ENCODE measurements at places on chromosomes 11 and 22.

DNA sequence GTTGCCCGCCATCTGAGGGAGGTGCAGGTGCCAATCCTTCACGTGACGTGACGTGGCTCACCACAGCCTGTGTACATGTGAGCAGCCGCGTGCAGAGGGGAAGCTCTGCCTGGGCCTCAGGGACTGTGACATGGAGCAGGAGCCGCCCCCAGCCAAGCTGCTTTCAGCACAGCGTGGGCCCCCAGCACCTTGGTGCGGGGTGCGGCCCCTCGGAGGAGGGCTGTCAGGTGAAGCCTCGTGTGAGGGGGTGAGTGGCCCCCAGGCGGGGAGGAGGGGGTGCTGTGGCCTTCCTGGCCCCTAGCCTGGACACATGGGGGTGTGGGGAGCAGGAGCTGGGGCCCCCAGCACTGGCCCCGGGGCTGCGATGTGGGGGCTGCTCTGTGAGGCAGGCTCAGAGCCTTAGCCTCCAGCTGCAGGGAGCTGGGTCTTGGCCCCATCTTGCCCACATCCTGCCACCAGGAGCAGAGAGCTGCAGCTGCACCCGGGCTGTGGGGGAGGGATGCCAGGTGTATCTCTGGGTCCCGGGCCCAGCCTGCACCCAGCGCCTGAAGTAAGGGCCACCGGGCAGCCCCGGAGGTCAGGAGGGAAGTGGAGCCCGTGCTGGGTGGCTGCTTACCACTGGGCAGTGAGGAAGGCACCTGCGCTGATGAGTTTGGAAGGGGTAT is at the start of gene ADORA2A:
ADORA2A (plus strand) TSS at position 100 of the 665 bp plus-strand sequence. CDS start 5,806 bp downstream, outside the sequence.
- DNase-seq, result no peak

DNA sequence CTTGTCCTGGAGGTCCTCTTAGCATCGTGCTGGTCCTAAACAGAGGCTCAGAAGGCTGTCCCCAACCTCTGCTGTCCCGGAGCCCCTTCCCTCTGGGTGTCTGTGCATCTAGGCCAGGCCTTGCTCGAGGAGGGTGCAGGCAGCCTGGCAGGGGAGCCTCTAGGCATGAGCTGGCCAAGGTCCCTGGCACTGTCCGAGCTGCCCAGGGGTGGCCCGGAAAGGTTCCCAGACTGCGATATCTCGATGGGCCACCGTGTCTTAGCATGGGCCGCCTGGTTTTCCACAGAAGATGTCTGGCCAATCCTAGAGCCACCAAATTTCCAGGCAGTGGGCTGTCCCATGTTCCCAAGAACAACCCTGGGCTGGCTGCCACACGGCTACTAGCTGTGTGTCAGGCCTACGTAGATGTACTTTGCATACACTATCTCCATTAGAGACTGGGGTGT is 24.6 kb upstream of the SMIM38 start:
- no peak for DNase-seq

- DNase-seq, result no peak
These were observed 7.2 kb upstream of the FLRT1 start for GRCh38 chr11:64028398-64029115.

- DNase-seq, result no peak
These were observed 1.7 kb downstream of the FOLR2 start for GRCh38 chr11:72218251-72218745.

GRCh38 chr11:17906436-17906835 is 106.4 kb downstream of the SERGEF start:
- DNase-seq, result no peak

DNA sequence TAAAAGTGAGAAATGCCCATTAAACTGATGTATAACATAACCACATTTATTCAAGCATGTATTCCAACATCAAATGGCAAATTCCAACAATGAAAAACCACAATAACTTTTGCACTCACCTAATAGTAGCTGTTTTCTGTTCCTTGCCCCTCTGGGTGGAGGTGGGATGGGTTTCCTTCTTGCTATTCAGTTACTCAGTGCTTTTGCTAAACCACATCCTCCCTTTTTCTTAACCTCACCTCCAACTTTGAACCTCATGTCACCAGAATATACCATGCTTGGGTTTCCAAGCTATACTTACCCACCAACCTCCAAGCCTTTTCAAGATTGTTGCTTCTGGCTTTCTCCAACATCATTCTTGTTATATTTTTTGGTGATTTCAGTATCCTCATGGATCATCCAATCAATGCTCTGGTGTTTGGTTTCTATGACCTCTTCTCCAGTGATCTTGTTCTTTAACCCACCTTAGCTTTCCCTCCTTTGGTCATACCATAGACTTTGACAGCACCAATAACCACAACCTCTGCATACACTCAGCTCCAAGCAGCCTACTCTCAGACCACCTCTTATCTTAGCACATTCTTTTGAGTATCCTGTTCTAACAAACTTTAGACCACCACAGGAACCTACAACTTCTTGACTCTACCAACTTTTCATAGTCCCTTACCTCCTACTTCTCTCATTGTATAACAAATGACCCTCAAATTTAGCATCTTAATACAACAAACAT is 3.2 kb upstream of the CCDC15 start:
- no peak for DNase-seq

DNA sequence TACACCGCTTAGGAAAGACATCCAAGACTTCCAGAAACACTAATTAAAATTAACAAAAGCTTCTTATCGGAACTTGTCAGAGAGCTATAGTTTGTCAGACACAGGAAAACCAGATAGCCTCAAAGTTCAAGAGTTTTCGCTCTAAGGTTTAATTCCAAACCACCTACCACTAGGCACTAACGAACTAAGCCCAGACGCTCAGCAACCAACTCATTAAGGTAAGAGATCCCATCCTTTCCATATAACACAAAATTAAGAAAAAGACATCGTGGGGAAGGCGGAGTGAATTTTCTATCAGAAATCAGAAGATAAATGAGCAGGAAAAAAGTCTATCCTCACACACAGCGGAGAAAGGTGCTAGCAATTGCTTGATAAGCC is 382 bp downstream of the IMMP1L start:
- no peak for DNase-seq

GRCh38 chr22:17339095-17339693 is 30.1 kb upstream of the CECR2 start:
- DNase-seq, result no peak

DNA sequence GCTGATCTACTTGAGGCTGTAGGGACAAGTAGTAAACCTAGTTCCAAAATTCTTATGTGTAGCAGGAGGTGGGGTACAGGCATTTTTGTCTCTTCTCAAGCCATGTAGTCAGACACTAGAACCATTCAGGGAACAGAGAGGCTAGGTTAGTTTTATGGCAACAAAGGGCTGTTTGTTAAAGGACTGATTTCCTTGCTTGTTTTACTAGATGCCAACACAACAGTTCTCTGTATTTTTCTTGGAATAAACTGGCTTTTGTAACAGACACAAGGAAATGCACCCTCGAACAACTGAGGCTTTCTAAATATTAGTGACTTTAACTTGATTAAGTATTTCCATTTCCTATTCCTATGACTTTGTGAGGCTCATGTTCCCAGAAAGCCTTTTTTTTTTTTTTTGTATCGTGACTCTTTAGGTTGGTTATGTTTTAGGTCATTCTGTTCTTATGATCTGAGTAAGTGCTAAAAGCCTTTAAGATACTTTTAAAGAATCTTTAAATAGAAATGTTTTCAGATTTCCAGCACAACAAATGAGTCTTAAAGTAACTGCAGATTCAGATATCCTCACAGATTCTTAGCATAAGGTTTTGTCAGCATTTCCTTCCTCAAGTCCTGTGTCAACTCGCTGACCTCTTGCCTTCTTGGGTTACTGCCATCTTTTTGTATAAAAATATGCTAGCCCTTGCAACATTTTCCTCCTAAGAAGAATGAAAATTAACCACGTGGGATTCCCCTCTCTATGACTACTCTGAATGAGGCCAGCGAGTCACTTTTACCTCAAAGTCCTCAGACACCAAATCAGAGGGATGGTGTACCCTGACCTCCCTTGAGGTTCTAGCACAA is 92.5 kb downstream of the CCDC83 start:
- no peak for DNase-seq

- no peak for DNase-seq
These were observed 25.3 kb downstream of the SIK2 start for GRCh38 chr11:111627591-111627990.

- no peak for DNase-seq
These were observed 4.3 kb upstream of the OR51V1 start for GRCh38 chr11:5204787-5205186.

- no peak for DNase-seq
These were observed 236.5 kb downstream of the DDX10 start for GRCh38 chr11:108901359-108901758.

GRCh38 chr11:105023003-105023402 is at the start of gene CASP5:
Gene CASP5 (minus strand): TSS chr11:105023168. CDS start chr11:105023136, 32 bp downstream.
- no peak for DNase-seq

DNA sequence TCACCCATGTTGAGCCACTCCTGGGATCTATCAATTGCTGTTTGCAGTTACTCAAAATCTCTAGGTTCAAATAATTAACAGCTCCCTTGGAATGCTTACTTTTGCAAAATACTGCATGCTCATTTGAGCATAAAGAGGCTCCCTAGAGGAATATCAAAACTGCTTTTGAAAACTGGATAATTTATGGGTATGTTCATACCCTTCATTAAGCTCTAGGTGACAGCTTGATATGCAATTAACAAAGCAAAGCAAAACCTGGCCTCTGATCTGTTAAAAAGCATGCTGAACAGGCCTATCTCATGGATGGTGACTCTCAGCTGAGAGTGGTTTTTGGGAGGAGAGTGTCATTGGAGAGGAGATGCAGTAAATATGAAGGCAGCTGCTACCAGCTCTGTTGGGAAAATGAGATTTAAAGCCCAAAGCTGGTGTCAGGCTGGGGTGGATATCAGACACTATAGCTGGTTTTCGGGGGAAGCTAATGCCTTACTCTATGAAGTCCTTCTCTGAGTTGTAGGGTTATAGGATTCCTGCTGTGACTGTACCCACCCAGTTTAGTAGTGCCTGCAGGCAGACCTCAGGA is 110.9 kb downstream of the RASSF10 start:
- DNase-seq, result no peak

- no peak for DNase-seq
These were observed 5.2 kb downstream of the TRIM29 start for GRCh38 chr11:120132645-120133185.

DNA sequence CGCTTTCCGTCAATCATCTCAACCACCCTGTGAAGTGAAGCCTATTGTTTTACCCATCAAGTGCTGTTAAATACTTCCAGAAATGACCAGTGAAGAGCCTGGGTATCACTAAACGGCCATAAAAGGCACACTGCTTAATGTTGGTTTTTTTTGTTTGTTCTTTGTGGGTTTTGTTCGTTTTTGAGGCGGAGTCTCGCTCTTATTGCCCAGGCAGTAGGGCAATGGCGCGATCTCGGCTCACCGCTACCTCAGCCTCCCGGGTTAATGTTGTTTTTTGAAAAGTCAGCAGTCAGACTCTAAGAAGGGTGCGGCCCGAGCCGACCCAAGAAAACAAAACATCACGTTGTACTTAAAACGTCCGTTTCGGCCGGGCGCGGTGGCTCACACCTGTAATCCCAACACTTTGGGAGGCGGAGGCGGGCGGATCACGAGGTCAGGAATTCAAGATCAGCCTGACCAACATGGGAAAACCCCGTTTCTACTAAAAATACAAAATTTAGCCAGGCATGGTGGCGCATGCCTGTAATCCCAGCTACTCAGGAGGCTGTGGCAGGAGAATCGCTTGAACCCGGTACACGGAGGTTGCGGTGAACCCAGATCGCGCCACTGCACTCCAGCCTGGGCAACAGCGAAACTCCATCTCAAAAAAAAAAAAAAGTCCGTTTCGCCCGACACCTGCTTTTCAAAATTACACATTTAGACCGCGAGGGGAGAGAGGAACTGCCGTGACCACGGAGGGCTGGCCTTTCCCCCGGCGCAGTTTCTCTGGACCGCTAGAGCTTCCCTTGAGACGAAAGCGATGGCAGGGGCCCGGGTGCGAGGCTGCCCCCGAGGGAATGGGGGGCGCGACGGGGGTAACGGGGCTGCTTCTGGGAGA is 714 bp downstream of the CD59 start:
- DNase-seq, result no peak

DNA sequence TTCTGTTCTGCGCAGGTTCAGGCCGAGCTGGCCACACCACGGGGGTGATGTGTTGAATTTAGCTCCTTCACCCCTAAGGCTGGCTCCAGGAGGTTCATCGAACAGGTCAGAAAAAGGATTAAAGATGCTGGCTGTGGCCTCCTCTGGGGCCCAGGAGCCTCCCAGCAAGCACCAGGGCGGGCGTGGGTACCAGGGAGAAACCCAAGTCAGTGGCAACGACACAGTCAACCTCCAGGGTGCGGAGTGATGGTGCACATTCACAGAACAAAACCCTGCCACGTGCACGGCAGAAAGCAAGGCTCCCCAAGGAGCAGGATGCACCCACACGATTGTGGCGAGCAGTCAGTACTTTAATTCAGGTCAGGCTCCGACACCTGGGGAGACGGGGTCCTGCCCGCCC is 10.8 kb downstream of the C11orf24 start:
- DNase-seq, result no peak

DNA sequence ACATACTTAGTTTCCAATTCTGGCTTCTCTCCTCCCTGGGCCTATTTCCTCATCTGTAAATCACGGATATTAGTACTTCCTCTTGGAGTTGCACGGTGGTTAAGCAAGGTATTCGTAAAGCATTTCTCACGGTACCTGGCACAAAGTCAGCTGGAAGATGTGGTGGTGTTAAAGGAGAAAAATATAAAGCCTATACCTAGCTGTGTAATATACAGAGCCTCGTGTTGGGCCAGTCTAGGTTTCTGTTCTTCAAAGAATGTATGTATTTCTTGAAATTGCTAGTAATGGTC is 47.2 kb downstream of the DBX1 start:
- no peak for DNase-seq

DNA sequence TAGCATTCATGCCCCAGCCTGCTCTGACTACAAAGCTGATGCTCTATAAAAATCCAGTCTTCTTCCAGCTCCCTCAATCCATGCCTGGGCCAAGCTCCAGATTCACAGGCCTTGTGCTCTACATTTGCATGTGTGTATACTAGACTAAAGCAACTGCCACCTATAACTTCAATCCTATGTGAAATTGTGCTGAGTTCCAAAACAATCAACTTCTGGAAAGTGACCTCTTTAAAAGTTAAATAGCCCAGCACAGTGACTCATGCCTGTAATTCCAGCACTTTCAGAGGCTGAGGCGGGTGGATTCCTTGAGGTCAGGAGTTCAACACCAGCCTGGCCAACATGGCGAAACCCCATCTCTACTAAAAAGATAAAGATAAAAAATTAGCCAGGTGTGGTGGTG is 114.3 kb upstream of the ZC3H12C start:
- DNase-seq, result no peak

DNA sequence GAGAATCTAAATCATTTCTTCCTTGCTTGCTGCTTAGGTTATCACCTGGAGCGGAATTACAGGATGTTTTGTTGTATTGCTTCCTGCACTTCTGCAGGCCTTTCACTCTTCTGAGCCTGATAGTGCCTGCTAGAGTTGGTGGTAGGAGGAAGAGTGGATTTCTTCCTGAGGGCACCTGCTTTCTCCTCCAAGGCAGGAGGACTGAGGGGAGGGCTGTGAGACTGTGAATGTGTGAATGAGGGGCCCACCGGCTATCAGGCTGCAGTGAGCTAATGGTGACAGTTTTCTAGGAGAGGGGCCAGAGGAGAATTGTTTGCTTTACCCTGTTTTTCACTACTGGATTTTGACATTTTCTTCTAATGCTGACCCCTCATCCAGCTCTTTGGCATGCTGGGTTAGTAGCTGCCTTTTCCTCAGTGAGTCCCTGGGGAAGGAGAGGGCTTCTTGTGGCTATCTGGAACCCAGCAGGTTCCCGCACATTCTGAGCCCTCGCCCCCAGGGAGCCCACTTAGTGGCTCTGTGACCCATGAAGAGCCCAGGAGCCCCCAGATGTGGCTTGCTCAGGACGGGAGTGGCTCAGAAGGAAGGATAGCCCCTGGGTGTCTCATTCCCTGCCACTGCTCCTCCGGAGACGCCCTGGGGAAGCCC is 39.1 kb downstream of the DIXDC1 start:
- DNase-seq, result no peak
